ENCODE measurements at places on chromosomes 11 and 22.
A peak's percentile ranks its signal among the peaks of the same experiment; 100 is the strongest.

GRCh38 chr22:33920197-33920540 lies at the start of gene LARGE1:
Gene LARGE1, minus strand, starts transcription at chr22:33920476.
- no peak for DNase-seq

GRCh38 chr11:71265559-71266092 lies 13.2 kb upstream of the SHANK2 start:
- DNase-seq = no peak

- no peak for DNase-seq
Measured at GRCh38 chr11:104654181-104654813, 244.0 kb downstream of the CASP12 start.

GRCh38 chr11:108887436-108888238 lies 222.8 kb downstream of the DDX10 start:
- no peak for DNase-seq

- no peak for DNase-seq
Measured at GRCh38 chr11:36791957-36792356, 193.9 kb upstream of the RAG2 start.

GRCh38 chr11:68525930-68526329 lies 65.4 kb downstream of the PPP6R3 start:
- DNase-seq = no peak

DNA sequence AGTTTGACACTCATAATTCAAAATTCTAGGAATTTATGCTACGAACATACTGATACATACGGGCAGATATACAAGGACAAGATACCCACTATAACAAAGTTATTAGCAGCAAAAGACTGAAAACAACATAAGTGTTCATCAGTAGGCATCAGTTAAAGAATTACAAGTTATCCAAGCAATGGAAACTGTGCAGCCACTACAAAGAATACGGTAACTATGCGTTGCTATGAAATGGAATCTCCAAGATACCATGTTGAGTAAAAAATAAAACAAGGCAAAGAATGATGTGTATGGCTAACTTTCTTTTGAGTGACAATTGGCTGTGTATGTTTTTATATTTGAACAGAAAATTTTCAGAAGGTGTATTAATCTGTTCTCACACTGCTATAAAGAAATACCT lies 151.7 kb downstream of the ADAMTS15 start:
- DNase-seq = no peak

- DNase-seq = no peak
Measured at GRCh38 chr11:17476317-17477083, at the start of gene ABCC8. Gene ABCC8, minus strand, starts transcription at chr11:17476845. Its CDS starts 69 bp downstream, at chr11:17476776.

DNA sequence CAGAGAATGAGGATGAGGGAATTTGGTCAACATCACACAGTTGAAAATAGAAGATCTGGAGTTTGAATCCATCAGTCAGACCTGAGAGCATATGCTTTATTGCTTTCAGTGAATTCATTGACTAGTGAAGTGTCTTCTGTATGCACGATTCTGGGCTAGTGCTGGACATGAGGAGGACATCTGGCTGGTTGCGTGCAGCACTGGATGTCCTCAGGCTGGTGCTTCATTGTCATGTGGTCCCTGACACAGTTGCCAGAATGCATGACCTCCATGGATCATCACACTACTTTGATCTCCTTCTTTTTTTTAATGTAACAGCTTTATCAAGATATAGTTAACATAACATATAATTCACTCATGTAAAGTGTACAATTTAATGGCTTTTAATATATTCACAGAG lies 44.5 kb upstream of the MMP7 start:
- no peak for DNase-seq

GRCh38 chr11:43905813-43906241 lies 25.2 kb downstream of the ALKBH3 start:
- no peak for DNase-seq

GRCh38 chr11:72202571-72202970 lies 10.6 kb downstream of the FOLR1 start:
- DNase-seq = no peak

DNA sequence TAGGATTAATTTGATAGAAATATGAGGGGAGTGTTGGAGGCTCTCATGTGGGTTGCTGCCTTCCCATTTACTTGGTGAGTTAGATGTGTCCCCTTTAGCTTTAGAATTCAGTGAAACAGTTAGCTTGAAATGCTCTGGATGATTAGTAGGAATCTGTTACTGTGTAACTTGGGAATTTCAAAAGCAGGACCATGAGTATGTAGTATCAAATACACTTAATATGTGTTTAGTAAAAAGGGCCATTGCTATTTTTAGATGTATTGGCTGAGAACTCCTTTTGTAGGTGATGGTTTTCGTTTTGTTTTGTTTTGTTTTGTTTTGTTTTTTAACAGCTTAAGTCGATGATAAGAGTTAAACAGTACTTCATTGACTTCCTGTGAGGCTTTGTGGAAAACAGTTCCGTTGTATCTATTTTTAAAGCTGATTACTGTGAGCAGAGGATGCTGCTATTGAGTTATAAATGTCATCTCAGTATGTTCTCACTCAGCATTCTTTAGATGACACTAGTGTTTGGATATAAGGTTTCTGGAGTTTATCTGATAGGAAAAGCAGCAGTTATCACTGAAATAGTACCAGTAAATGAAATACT lies 53.5 kb downstream of the MCAM start:
- no peak for DNase-seq

GRCh38 chr11:63793161-63793560 lies 20.1 kb upstream of the SPINDOC start:
- DNase-seq = no peak

DNA sequence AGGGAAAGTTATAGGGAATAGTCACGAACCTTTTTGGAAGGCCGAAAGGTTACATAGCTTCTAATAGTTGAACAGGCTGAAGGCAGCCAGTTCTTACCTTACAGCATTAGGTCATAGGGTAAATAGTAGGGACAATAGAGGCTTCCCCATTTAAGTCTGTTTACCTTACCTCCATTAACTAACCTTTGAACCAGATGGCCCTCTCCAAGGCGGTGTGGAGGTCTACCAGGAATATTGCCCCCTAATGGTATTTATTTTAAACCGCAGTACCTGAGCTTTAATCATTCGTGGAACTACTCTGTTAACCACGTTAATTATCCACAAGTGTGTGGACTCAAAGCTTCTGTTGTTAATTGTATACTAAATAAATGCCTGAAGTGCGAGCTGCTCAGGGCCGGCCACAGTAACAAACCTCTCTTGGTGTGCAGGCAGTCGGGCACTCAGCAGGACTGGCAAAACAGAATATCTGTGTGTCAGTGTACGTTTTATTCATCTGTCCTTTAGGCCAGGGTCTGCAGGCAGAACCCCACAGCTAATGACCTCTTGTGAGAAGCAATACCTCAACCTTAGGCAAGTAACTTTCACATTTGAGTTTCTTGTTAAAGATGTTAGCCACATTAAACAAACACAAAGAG lies 81.7 kb downstream of the PRCP start:
- DNase-seq = no peak

- DNase-seq = no peak
Measured at GRCh38 chr11:6610591-6610990, 1.4 kb downstream of the TAF10 start.

- DNase-seq = no peak
Measured at GRCh38 chr11:133166662-133167061, 365.6 kb downstream of the OPCML start.

GRCh38 chr22:18078329-18079041 lies 695 bp downstream of the PEX26 start:
- DNase-seq = peak; percentile 28

- DNase-seq = no peak
Measured at GRCh38 chr22:44382116-44383038, 69.6 kb upstream of the SHISAL1 start.

DNA sequence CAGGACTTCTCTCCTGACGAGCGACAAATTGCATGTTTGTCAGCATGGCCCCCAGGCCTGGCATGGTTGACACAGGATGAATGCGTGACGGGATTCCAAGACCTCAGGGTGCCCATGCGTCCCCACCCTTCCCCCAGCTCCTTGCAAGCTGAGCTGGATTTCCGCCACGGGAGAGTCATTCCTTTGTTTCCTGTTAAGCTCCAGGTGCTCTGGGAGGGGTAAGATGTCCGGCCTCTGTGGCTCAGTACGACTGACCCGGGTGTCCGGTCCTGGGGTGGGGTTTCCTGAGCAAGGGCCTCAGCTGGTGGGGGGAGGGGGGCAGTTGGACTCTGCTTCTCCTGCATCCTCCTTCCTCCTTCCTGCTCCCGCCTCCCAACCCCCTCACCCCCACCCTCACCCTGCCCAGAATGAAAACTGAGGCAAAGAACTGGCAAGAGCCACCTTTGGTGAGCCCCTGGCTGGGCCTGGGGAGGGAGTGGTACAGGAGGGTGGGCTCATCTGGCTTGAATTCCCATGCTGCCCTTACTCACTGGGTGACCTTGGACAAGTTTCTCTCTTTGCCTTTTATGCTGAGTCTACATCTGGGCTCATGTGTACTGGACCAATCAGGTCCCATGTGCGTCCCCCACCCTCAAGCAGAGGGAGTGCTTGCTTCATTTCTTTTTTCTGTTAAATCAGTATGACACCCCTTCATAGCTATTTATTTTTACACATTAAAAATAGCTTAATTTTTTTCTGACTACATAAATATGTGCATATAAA lies 2.5 kb downstream of the CDC42EP2 start:
- DNase-seq = no peak

DNA sequence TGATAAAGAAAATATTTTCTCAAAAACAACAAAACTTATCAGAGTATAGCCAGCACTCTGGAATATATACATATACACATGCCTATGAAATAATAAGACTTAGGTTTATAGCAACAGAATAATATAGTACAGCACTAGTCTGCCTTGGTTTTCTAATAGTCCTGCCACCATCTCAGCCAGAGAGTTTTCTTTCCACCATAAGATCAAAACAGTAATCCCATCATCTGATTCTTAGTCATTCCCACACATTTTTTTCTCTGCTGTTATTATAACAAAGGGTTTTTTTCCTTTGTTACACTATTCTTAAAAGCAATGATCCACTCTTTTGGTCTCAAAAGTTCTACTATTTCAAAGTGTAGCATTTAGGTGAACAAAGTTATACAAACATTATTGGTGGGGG lies 15.1 kb downstream of the MTMR2 start:
- DNase-seq = no peak

- no peak for DNase-seq
Measured at GRCh38 chr11:38990841-38991240, 2392.8 kb upstream of the RAG2 start.

- DNase-seq = no peak
Measured at GRCh38 chr22:39818094-39818493, 75.5 kb downstream of the ENTHD1 start.

DNA sequence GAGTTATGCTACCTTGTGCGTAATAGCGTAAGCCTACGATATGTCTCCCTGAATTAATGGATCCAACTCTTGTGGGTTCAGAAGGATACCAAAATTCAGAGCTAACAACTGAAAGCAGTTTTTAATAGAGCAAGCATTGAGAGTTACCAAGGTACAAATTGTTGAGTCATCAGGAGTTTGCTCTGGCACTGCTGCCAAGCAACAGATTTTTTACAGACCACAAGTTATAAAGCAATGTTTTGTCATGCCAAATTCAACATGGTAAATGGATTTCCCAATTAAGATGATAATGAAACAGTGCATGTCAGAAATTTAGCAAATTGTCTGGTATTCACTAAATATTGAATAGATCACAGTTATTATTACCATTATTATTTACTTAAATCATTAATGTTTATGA lies 295.6 kb downstream of the NELL1 start:
- no peak for DNase-seq

- no peak for DNase-seq
Measured at GRCh38 chr11:7844986-7845385, 48.2 kb upstream of the OR5P2 start.

- no peak for DNase-seq
Measured at GRCh38 chr11:1656061-1656441, 26.5 kb downstream of the KRTAP5-5 start.

GRCh38 chr22:41106122-41106968 lies 14.0 kb downstream of the EP300 start:
- no peak for DNase-seq

- DNase-seq = no peak
Measured at GRCh38 chr11:68309621-68310185, 2.7 kb upstream of the LRP5 start.

- DNase-seq = no peak
Measured at GRCh38 chr11:80856066-80856465, 1415.2 kb upstream of the TENM4 start.
